NCI-H446 treated with DMSO at 0.1 percent for 48 hours (cell line): ENCODE measurements at places on chromosomes 1 and 21.

DNA sequence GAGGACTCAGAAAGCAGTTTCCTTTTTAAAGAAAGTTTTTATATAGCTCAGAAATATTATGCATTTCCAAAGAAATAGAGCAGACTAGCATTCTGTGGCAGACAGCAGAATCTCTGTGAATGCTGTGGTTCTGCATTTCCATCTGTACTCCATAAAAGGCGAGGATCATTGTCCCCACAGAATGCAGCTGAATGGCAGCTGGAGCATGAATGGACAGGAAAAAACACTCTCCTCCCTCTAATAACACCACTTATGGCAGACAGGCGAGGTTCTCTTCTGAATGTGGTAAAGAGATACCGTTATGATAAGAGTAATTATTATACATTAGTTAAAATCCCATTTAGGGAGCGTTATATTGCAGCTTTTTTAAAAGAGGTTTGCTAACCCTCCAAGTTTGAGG is 81.4 kb upstream of the WLS start:
- no peak for DNase-seq

GRCh38 chr1:190906206-190906725 is 428.6 kb upstream of the BRINP3 start:
- DNase-seq: no peak

DNA sequence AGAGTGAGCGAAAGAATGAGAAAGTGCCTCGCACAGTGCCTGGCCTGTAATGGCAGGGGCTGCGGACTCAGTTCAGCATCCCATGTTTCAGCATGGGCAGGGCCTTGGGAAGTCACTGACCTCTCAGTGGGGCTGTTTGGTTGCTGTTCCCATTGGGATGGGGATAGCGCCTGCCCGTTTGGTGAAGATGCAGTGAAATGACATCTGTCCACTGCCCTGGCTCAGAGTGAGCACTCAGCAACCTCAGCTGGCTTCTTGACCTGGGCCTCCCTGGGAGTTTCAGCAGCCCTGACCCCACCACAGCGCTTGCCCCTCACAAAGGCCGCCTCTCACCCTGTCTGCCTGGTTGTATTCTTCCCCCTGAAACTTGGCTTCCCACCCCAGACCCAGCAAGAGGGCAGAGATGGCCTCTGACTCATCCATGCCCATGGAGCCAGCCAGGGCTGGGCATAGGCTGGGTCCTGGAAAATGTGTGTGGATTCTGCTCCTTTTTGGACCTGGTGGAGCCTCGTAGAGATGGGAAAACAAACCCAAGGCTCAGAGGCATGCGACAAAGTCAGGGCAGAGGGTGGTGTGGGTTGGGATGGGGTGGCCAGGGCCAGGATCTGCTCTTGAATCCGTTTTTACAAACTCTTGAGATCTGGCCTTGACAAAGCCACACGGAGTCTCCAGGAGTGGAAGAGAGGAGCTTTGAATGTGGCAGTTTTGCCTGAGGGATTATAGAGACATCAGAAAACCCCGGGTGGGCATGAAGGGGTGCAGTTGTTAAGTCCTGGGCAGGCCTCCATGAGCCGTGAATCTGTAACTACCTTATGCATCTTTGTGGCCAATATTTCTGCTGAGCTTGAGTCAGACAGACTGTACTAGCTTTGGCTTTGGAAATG is 1.2 kb downstream of the XKR8 start:
- no peak for DNase-seq

- DNase-seq: no peak
Observed at GRCh38 chr1:212916481-212917133, 33.7 kb upstream of the VASH2 start.

GRCh38 chr1:227926216-227926791 is 21.4 kb downstream of the WNT9A start:
- no peak for DNase-seq

DNA sequence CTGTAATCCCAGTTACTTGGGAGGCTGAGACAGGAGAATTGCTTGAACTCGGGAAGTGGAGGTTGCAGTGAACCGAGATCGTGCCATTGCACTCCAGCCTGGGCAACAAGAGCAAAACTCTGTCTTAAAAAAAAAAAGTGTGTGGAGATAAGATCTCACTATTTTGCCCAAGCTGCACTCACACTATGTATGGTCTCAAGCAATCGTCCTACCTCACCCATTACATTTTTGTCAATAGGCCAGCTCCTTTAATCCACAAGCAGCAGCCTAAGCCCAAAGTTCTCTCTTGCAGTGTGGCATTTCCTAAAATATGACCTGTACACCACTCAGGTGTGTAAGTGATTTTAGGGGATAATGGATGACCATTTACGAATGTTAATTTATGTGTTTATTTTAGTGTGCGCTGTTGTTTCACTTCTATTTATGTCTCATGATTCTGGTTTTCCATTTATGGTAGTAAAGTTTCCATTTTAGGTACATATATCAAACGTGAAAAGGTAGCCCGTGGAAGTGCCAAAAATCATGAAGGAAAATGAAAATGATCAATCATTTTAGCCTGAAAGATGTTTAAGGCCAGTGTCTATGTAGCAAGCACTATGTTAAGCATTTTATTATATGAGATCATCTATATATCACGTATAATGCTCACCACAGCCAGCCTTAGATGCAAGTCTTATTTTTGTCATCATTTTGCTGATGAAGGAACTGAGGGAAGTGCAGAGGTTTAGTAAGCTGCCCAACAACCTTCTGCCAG is 5.6 kb downstream of the LCK start:
- DNase-seq: no peak

DNA sequence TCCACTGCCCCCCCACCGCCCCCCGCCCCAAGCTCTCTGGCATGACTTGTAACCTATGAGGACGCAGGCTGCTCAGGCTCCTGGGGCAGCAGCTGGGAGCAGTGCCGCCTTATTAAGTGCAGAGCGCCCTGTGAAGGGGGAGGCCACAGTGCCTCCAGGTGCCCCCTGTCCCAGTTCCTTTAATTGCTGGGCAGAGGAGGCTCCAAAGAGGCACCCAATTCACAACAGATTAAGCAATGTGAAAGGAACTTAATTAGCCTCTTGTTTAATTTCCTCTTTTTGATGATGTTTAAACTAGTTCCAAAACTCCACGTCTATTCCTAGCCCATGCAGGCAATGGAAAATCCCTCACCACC is 3.0 kb downstream of the RXFP4 start:
- no peak for DNase-seq
